ENCODE measurements at places on chromosomes 2 and 18.

DNA sequence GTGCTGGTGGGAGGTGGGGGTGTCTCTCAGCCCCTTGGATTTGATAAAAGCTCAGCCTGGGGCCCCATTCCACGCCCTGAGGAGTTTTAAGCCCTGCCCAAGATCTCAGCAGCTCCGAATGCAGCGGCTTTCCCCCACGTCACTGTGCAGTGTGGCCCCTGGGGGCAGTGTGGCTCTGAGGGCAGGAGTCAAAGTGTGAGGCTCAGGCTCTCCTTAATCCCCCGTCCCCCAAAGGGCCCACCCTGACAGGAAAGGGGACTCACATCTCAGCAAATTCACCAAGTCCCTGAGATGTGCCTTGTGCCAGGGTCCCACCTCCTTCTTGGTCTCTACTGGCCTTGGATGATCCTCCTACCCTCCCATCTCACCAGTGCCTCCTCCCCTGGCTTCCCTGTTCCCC lies 25.2 kb downstream of the NPPC start:
- DNase-seq = no peak

DNA sequence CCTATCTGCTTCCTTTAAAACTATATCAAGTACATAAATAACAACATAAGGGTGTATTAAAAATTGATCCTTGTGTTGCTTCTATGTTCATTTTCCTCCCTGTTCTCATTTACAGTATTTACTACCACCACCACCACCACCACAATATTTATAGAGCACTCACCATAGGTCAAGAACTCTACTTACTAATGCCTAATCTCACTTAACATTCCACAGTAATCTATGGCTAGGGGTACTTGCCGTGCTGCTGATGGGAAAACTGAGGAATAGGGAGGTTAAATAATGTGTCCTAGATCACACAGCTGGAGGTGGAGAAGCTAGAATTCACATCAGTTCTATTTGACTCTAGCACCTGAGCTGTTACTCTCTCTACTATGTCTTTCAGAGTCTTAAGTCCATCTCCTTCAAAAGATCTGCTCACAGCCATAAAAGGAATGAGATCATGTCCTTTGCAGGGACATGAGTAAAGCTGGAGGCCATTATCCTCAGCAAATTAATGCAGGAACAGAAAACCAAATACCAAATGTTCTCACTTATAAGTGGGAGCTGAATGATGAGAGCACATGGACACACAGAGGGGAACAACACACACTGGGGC lies 54.1 kb upstream of the ZNF385B start:
- DNase-seq = no peak

GRCh38 chr2:123596621-123597020 lies 428.5 kb upstream of the CNTNAP5 start:
- DNase-seq = no peak

DNA sequence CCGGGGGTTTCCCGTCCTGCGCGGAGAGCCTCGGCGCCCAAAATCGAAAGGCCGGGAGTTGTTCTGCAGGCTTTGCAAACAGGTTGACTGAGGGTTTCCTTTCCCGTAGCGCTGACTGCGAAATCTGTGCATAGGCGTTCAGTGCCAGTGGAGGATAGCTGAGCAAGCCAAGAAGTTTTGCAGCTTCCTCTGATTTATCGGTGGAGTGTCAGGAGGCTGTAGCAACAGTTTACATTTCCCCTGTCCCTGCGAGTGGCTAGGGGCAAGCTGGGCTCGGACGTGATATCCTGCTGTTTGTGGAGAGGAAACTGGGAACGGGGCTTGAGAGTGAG lies 694 bp downstream of the THSD7B start:
- no peak for DNase-seq

GRCh38 chr2:43078781-43079755 lies 147.3 kb downstream of the ZFP36L2 start:
- DNase-seq = no peak

- no peak for DNase-seq
These were observed 1544.4 kb downstream of the LRP1B start for GRCh38 chr2:140586379-140586778.

- DNase-seq = no peak
These were observed 18.1 kb upstream of the ANXA4 start for GRCh38 chr2:69723791-69724190.

Data from stimulated activated CD4-positive, alpha-beta T cell treated with anti-CD3 and anti-CD28 coated beads, TNF-alpha, amount 100 ng/mL, for 24 hours (primary cell).